ENCODE measurements at places on chromosomes 7 and 10.
A peak's percentile ranks its signal among the peaks of the same experiment; 100 is the strongest.

DNA sequence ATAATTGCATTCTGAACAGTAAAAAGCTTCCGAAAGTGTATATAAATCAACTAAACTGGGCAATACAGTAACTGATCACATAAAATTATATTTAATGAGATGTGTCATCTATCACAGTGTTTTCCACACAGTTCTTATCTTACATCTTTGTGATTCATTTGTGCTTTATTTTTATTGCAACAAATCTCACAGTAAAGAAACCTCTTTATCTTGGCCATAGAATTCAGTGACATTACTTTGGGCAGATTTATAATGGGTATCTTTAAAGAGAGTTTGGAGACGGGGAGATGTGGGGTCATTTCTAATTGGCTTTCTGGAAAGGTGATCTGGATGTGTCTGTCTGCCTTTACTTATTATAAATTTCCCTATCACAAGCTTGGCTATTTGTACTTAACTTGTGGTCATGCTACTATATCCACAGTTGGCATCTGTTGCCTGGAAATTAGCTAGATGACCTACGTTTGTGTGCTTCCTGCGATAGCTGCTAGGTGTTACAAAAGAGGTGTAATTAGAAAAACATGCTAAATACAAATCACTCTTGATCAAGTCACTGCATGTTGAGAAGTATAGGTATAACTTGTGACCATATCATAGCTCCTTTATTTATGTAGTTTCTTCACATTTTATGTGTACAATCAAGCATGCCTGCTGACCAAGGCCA is 123.8 kb downstream of the ARID5B start:
- no peak for DNase-seq

DNA sequence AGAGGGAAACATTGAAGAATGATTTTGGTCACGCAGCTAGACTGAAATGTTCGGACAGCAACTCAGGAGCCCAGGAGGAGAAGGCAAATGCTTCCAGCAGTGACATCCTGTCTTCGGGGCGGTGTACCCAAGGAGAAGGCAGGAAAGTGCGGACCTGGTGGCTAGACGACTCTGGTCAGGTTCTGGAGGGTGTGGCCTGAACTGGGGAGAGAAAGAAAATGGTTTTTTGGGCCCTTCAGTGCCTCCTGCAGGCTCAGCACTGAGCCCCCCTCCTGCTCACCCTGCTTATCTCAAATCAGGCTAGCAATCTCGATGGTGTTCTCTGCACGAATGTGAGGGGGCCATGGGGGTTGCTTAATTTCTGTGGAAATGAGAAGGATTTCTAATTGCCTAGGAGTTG is 26.7 kb upstream of the TARP start:
- DNase-seq: no peak

GRCh38 chr10:120451968-120452367 is 5.1 kb upstream of the PLPP4 start:
- DNase-seq: no peak

DNA sequence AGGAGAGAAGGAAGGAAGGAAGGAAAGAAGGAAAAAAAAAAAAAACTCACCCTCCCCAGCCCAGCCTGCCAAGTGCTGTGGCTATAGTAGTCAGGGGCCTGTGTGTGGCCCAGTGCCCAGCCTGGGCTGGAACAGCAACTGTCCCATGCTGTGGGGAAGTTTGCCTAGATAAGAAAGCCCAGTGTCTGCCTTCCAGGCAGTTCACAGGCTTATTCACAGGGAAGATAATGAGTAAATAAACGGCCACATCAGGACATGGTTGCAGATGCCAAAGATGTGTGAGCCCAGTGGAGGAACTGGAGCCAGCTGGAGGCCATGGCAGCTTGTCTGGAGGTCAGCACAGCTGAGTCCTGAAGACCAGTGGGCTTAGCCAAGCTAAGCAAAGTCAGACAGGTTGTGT is 132.4 kb upstream of the FOXK1 start:
- peak; percentile 42 for DNase-seq

DNA sequence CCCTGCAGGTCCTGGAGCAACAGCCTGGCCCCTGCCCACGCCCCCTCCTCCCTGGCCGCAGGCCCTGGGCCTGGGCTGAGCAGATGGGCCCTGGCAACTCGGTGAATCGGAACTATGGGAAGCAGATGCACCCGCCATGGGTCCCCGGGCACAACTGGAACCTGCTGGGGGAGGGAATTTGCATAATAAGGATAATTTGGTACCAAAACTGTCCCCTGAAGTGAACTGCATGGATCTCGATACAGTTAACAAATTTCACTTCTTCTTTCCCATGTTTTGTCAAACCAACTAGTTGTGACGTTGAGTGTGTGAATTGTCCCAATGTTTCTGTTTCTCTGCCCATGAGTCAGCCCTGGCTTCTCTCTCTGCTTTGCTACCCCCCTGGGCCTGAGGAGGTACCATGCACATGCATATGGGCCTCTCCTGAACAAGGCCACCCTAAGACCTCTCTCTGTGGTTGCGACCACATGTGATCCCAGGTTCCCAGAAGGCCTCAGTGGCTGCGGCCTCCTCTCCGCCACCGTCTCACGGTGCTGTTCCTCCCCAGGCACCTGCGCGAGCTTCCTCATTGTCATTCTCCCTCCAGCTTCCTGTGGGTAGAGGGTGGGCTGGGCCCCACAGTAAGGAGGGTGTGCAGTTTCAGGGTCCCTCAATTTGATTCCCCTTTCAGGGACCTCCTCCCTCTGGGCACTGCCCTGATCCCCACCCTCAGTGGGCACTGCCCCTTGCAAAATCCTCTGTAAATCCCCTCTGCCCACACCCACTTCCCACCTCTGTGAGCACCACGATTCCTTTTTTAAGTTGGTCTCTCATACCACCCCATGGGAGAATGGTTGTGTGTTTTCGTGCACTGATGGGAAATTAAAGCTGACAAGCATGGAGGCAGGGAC is 40.0 kb downstream of the FIGNL1 start:
- DNase-seq: no peak

- DNase-seq: no peak
Measured at GRCh38 chr10:5645375-5645774, 21.0 kb downstream of the ASB13 start.

GRCh38 chr7:158355456-158356065 is 232.1 kb downstream of the PTPRN2 start:
- DNase-seq: no peak

DNA sequence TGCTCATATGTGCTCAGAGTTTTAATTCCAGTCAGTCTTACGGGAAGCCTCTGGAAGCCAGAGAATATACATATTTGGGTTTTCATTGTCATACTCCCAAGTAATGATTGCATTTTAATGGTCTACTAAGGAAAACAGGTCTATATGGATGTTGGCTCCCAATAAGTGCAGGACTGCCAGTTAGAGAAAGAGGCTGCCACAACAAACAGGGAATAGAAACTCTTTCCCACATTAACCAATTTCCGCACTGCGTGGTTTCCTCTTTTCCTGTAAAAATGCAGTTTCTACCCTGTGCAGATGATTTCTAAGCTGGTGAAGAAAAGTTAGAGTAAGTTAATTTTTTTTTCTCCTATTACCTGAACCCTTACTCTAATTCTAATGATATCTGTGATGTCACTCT is 78.2 kb downstream of the CCSER2 start:
- DNase-seq: no peak

- no peak for DNase-seq
Measured at GRCh38 chr7:105020926-105021325, 6.9 kb downstream of the KMT2E start.

- no peak for DNase-seq
Measured at GRCh38 chr10:12701696-12702095, 299.8 kb downstream of the CCDC3 start.

DNA sequence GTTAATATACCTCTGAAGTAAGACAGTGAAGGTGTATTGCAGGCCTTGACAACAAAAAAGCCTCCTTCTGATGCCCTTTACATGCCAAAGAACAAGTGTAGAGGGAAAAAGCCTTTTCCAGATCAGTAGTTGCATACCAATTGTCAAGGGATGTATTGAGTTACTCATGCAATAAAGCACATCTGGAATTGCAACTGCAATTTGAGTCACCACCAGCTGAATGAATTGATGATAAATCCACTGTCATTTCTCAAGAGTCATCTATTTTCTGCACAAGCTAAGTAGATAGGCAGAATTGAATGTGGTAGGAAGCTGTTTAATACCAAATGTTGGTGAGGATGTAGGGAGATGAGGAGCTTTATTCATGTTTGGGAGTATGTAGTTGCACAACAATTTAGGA is 325.9 kb upstream of the SMIM30 start:
- no peak for DNase-seq

DNA sequence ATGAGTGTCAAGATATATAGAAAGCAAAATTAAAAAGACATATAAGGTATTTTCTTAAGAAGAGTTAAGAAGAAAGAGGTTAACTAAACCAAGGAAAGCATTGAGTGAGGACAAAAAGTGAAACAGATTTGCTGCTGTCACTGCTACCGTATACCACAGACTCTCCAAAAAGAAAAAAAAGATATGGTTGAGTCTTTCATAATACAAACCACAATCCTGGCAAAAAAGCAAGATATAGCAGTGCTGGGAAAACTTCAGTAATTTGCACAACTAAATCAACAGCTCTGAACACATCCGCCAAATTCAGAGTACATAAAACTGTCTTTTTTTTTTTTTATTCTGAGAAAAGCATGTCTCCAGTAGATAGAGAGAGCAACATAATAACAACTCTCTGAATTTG is 114.7 kb downstream of the ETV1 start:
- DNase-seq: no peak

GRCh38 chr10:114029655-114030054 is 14.0 kb upstream of the ADRB1 start:
- no peak for DNase-seq

- DNase-seq: no peak
Measured at GRCh38 chr7:54978364-54979116, 40.3 kb upstream of the EGFR start.

DNA sequence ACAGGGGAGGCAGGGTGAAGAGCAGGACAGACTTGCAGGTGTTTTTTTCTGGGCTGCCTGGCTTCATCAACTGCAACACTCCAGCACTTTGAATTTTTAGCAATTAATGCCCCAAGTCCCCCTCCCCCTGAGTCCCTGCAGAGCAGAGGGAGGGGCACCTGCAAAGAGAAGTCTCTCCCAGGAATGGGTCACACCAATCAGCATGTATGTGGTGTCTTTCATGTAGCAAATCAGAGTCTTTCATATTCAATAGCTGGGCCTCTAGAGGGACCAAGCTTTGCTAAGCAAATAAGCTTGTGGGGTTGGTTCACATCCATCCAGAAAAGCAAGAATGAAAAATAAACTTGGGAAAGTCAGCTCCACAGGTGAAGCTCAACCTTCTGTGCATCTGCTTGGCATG is 90.7 kb downstream of the PARP12 start:
- no peak for DNase-seq

GRCh38 chr10:78688901-78689583 is 379.7 kb upstream of the ZMIZ1 start:
- DNase-seq: peak; percentile 34

GRCh38 chr7:123673752-123674398 is 18.2 kb downstream of the LMOD2 start:
- DNase-seq: no peak

DNA sequence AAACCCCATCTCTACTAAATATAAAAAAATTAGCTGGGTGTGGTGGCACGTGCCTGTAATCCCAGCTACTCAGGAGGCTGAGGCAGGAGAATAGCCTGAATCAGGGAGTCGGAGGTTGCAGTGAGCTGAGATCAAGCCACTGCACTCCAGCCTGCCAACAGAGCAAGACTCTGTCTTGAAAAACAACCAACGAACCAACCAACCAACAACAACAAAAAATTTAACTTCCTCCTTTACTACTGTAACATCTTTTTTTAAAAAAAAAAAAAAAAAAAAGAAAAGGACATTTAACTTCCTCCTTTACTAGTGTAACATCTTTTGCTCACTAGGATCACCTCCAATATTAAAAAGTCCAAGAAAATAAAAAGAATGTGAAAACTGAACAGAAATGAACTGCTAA is 92.3 kb upstream of the TMEM168 start:
- DNase-seq: no peak

- no peak for DNase-seq
Measured at GRCh38 chr7:2527505-2528467, 8.2 kb downstream of the LFNG start.

DNA sequence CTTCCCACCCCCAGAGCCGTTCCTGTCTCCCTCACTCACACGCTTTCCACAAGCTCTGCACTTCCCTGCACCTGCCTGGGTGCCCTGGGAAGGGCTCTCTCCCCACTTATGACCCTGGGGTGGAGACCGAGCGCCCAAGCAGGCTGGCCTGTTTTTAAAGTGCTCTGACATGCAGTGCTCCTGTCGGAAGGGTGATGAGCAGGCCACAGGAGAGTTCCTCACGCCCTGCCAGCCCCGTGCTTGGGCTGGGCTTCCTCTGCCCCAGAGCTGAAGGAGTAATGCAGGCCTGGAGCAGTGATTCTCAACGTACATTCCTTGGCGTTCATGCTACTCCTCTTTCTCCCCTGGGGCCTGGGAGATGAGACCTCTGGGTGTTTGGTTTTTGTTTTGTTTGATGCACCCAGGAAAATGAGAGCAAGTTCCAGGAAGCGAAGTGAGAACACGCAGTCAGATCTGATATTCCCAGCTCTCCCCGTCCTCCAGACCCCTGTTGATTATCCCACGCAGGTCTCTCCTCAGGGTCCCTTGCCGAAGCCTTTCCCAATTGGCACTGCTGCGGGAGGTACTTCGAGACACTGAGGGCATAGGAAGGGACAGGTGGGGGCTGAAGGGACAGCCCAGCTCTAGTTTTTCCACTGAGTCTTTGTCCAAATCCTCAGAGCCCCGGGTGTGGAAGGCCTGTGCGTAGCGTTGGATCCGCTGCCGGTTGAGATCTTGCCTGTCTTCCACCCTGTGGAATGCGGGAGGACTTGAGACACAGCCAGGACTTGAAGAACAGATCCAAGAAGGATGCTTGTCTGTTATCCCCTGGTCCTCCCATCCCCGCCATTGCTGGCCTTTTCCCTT is 14.1 kb downstream of the TRPV6 start:
- no peak for DNase-seq

- no peak for DNase-seq
Measured at GRCh38 chr7:122082670-122083069, 61.4 kb downstream of the AASS start.

DNA sequence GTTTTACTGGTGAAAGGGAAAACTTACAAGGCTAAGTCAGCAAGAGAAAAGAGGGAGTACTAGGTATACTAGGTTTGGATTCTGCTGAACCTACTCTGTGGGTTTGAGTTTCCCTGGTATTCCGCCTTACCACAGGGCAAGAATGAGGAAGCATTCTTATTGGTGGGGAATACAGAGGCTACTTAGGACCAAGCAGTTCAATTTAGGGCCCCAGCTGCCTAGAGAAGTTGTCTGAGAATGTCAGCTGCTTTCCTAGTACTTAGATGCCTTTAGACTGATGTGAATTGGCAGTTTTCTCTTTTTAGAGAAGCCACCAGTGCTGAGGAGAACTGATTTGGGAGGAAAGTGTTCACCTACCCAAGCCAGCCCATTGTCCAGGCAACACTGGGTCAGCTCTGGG is 409.0 kb upstream of the LRGUK start:
- no peak for DNase-seq

GRCh38 chr10:129055225-129055624 is 411.8 kb upstream of the MGMT start:
- no peak for DNase-seq

GRCh38 chr7:73451780-73452398 is 18.3 kb downstream of the FZD9 start:
- peak; percentile 60 for DNase-seq

Data from midbrain (tissue), 1 donor.